ENCODE measurements at places on chromosomes 2 and 18. TPM values are rescaled to one million over a fixed set of nuclear protein-coding genes. Genes with fewer than 3 reads are reported as not detected.

KCNK3 gene
- total RNA-seq = 31.3 TPM

ALPG gene
- not detected for total RNA-seq

ASB3 gene
- total RNA-seq = 6.8 TPM

PLCD4 gene
- not detected for total RNA-seq

POTEJ gene
- not detected for total RNA-seq

ASXL3 gene
- 1.5 TPM for total RNA-seq

GREB1 gene
- 3.5 TPM for total RNA-seq

ERBB4 gene
- 3.5 TPM for total RNA-seq

B4GALT6 gene
- total RNA-seq = 4.1 TPM

LHCGR gene
- not detected for total RNA-seq

CFAP221 gene
- 11.4 TPM for total RNA-seq

SP5 gene
- 0.28 TPM for total RNA-seq

GKN2 gene
- total RNA-seq = not detected

All from pancreas (tissue), 10 donors.